ENCODE measurements at places on chromosomes 16 and 17.
A peak's percentile ranks its signal among the peaks of the same experiment; 100 is the strongest.

- DNase-seq: no peak
These were observed 79.7 kb downstream of the PLD6 start for GRCh38 chr17:17126131-17127110.

DNA sequence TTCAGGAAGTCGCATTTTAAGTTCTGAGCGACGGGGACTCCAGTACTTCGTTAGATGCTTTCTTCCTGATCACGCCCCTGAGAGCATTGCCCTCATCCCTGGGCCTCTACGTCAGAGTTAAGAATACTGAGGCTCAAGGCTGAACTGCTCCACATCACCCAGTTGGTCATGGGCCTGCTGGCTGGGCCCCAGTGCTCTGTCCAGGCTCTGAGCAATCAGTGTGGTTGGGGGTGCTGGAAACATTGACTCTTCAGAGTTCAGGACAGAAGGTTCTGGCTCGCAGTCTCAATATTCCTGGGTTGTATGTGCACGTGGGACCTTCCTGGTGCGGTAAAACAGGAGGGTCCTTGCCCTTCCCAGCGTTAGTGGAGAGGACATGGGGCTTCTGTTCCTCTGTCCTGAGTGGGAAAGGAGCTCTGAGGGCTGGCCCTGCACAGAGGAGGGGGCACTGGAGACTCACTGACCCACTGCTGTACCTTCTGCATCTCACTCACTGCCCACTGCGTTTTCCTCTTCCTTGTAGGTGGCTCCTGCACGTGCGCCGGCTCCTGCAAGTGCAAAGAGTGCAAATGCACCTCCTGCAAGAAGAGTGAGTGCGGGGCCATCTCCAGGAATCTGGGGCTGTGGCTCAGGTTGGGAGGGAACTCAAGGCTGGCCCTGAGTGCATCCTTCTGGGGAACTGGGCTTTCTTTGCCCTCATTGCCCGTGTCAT is 518 bp downstream of the MT1E start:
- DNase-seq: no peak

- DNase-seq: no peak
These were observed 8.9 kb upstream of the DNAJA2 start for GRCh38 chr16:46982335-46982734.

DNA sequence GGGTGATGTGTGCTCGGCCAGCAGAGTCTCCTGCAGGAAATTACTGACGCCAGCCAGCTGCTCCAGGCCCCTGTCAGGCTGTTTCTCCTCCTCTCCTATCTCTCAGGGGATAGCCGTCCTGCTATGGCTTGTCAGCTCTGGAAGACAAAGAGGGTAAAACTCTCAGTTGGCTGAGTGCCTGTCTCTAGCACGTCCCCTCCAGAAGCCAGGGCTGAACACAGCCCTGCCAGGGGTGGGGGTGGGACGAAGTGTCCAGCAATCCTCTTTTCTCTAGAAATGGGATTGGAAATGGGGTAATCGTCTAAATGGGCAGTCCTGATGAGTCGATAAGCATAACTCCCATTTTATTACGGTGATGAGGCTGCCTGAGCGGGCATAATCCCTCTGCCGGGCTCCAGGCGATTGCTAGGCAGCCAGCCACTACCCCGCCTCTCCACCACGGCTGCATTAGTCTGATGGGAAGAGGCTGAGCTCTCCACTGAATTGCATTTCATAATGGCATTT is 89.1 kb upstream of the GNAO1 start:
- DNase-seq: peak; percentile 71

DNA sequence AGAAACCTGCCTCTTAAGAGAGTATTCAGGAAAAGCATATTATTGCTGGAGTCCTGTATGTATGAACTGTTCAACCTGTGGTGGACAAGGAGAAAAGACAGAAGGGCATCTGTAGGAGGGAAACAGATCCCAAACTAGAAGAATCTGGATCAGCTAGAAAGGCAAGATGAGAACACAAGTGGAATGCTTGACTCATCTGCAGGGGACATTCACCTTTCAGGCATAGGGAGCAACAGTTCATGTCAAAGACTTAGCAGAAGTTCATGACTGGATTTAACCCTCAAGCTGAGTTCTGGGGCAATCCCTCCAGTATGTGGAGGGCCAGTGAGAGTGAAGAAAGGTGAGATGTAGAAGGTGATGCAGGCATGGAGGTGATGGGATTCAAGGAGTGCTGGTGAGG is 135.9 kb upstream of the DYNLRB2 start:
- DNase-seq: no peak

- no peak for DNase-seq
These were observed 5.6 kb downstream of the CA4 start for GRCh38 chr17:60155427-60155814.

DNA sequence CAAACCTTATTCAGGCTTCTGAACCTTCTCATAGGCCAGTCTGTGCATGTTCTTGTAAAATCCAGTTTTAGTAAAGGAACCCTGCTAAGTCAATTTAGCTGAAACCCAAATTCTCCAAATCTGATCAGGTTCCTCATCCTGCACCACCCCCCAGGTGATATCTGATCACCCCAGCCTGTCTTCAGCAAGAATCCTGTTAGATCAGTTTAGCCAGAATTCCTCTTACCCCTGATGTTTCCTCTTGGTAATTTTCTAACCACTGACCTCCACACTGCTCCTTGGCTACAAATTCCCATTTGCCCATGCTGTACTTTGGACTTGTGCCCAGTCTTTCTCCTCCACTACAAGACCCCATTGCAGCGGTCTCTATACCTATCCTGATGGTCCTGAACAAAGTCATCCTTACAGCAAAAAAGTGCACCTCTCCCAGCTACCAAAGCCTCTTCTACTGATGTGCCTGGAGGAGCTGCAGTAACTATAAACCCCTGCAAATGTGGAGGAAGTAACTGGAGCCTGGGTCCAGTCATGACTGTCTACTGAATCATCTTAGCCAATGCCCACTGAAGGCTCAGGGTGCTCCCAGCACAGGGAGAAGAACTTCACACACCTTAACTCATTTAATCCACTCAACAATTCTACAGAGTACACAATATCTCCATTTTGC is 23.8 kb downstream of the TEX14 start:
- DNase-seq: no peak

DNA sequence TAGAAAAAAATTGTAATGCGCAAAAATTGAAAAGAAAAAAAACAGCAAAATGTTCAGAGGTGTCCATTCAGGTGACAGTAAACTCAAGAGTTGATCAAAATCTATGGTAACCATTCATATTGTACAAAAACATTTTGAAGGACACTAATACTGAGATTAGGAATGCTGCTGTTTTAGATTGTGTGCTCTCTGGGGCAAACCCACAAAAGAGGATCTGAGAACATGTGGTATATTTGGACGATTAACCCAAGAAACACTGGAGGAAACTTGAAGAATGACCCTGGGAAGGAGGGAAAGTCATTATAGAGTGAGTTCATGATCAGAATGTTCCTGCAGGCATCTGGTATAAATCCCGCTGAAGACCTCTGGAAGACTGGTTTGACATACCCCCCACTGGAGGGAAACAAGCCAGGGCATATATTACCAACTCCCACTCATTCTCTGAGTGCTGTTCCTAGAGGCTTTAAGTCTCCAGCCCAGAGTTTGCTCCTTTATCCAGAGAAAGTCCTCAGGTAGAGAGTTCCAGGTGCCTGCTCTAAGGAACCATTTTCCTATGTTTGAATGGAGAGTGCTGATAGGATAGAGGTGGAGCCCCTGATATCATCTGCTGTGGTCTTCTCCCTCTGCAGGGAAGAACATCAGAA is 1.2 kb downstream of the KRTAP4-2 start:
- no peak for DNase-seq

DNA sequence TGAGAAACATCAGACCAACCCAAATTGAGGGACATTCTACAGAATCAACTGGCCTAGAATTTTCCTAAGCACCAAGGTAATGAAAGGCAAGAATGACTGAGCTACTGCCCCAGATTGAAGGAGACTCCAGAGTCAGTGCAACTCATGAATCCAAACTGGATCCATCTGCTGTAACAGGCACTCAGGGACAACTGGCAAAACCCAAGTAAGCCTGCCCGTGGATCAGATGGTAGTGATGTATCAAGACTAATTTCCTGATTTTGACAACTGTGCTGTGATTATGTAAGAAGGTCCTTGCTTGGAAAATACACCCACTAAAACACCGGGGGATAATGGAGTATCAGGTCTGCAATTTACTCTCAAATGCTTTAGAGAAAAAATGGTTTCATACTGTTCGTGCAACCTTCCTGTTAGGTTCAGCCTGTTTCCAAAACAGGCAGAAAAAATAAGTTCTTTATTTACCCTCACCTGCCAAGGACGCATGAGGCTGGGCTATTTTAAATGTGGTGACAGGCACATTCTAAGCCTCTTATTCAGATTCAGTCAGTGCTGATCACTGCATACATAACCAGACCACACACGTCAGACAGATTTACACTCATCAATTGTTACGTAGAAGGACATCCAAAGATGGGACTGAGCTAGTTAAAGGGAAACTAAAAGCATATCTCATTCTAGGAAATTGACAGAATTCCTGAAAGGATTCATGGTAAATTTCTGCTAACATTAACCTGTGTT is 7.0 kb downstream of the MBTPS1 start:
- DNase-seq: no peak

DNA sequence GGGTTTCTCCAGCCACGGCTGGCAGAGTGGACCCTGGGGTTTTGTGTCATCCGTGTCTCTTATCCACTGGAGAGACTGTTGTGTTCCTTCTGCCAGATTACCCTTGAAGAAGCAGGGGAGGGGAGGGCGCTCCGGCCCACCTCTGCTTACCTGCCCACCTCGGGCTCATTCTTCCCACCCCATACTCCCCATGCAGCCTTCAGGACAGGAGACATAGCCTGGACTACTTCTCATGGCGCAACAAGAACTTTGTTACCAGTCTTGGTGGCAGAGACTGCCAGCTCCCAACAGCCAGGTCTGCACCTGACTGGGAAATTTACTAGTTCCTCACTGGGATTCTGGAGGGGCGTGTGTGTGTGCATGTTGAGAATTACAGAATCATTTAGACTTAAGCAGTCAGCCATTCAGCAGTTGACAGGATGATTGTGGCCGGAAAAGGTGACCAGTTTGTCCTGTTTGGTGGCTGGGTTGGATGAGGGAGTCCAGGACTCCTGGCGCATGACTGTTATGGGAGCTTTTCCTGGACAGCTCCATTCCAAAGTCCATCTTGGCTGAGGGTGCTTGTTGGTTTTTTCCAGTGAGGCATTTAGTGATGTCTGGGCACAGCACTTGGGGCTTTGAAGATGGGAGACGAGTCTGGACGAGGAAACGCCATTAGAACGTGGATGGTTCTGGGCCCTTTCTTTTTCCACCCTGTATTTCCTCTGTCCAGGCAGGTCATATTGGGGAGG is 8.7 kb downstream of the GSE1 start:
- no peak for DNase-seq

Measured in amygdala (tissue), 56 donors.